CD8-positive, alpha-beta T cell (primary cell): ENCODE measurements at places on chromosomes 11 and 22.
A peak's percentile ranks its signal among the peaks of the same experiment; 100 is the strongest.

GRCh38 chr11:63686926-63687325 is 5.6 kb downstream of the RTN3 start:
- no peak for DNase-seq

DNA sequence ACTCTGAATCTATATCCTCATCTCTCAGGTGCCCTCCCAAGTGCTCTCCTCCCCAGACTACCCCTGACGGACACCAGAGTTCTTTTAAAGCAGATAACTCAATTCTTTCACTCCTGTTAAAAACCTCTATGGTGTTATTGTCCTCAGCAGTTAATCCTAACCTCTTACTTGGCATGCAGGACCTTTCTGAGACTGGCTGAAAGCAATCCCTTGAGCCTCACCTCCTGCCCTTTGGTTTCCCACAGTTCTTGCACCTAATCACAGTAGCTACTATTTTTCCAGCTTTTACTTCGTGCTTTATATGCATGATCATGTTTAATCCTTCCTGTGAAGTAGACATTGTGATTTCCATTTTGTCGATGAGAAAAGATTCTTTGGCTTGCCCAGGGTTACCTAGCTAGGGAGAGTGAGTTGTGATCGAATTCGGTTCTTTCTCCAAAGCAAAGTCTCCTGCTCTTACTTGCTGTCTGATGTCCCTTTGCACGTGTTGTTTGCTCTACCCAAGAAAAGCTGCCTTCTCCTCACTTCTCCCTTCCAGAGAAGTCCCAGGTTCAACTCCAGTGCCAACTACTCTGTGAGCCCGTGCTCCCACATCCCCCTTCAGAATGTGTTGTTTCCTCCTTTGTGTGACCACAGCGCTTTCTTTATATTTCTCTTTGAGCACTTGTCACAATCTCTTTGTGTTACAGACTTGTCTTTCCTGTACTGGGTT is 2.1 kb downstream of the UBE2L3 start:
- no peak for DNase-seq

DNA sequence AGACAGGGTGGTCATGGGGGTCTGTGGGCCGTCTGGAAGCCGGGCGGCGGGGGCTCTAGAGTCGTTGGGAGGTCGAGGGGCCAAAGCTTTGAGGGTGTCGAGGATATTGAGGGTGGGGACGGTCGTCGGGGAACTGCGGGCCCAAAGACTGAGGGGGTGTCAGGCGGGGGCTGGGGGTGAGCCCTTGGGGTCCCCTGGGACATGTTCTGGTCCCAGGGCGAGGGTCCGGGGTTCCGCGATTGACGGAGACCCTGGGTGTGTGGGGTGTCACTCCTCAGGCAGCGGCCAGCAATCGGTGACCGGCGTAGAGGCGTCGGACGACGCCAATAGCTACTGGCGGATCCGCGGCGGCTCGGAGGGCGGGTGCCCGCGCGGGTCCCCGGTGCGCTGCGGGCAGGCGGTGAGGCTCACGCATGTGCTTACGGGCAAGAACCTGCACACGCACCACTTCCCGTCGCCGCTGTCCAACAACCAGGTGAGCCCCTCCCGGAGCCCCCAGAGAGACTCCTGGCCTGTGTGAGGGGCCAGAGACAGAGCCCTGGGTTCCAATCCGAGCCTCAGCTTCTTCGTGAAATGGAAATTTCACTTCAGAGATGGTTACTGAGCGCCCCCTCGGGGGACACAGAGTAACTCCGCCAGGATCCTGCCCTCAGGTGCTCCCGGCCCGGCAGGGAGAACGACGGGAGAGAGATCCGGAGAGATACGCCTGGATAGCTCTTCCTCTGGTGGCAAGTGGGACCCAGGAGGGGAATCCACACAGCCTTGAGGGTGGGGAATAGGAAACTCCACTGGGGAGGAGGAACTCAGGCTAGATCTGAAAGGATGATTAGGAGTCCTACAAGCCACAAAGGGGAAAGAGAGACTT is 714 bp downstream of the SDF2L1 start:
- peak; percentile 57 for DNase-seq

DNA sequence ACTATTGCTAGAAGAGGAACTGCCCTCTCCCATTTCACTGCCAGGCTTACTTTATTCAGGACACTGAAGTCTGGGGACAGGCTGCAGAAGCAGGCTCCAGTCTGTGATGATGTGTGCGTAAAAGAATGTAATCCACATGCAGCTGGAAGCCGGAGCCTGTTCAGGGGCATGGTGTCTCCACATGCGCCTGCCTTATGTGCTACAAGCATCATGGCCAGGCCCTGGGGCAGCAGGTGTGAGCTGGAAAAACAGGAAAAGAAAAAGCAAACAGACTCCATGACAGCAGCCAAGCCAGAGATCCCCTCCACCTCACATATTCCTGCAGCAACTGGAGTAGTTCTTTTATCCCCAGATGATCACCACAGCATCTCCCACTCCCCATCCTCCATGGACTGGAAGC is 33.4 kb downstream of the ARFGAP2 start:
- no peak for DNase-seq

- no peak for DNase-seq
Measured at GRCh38 chr11:83865636-83866461, 579.7 kb upstream of the CCDC90B start.

GRCh38 chr22:22400099-22400498 is 108.4 kb downstream of the ZNF280B start:
- DNase-seq, result no peak

- no peak for DNase-seq
Measured at GRCh38 chr11:115663790-115664189, 159.6 kb upstream of the CADM1 start.

GRCh38 chr11:121206810-121207209 is 85.8 kb upstream of the SC5D start:
- DNase-seq, result no peak

- no peak for DNase-seq
Measured at GRCh38 chr22:27537501-27537900, 264.1 kb downstream of the MN1 start.

GRCh38 chr11:132650969-132651720 is 881.2 kb downstream of the OPCML start:
- DNase-seq, result no peak

- DNase-seq, result no peak
Measured at GRCh38 chr11:109300211-109300610, 121.8 kb upstream of the C11orf87 start.

GRCh38 chr11:81987829-81988472 is 745.7 kb downstream of the FAM181B start:
- DNase-seq, result no peak

DNA sequence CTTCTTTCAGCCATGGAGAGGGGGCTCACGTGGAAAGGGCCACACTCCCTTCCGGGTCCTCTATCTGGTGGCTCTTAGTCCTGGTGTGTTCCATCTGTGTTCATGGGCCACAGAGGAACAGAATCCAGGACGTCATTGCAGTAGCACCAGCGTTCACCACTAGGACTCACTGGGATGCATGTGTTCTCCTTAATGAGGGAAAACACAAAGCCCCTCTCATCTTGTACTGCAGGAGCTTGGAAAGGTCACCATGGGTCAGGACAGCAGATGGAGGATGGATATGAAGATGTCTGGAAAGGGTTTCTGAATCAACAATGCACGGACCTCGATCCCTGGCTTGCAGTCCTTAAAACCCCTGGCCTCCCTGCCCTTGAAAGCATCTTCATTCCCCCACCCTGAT is 113.8 kb upstream of the THY1 start:
- no peak for DNase-seq

- no peak for DNase-seq
Measured at GRCh38 chr11:15710580-15711275, 596.0 kb downstream of the INSC start.

DNA sequence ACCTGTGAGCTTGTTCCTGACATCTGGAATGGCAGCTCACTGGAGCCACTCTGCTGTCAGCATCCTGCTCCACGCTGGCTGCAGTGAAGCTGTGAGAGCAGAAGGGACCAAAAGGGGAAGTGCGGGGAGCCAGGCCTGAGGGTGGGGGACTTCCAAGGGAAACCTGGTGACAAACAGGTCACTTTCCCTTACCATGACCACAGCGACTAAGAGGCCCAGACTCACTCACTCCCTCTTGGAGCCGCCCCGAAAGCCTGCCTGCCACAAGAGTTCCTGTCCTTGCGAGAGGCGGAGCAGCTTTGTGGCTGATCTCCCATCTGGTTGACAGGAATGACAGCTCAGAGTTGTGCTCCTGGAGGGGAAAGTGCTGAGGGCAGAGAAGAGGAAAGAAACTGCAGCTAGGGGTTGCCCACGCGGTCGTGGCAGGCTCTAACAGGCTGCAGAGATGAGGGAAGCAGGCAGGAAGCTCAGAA is 183.8 kb upstream of the NTM start:
- no peak for DNase-seq

DNA sequence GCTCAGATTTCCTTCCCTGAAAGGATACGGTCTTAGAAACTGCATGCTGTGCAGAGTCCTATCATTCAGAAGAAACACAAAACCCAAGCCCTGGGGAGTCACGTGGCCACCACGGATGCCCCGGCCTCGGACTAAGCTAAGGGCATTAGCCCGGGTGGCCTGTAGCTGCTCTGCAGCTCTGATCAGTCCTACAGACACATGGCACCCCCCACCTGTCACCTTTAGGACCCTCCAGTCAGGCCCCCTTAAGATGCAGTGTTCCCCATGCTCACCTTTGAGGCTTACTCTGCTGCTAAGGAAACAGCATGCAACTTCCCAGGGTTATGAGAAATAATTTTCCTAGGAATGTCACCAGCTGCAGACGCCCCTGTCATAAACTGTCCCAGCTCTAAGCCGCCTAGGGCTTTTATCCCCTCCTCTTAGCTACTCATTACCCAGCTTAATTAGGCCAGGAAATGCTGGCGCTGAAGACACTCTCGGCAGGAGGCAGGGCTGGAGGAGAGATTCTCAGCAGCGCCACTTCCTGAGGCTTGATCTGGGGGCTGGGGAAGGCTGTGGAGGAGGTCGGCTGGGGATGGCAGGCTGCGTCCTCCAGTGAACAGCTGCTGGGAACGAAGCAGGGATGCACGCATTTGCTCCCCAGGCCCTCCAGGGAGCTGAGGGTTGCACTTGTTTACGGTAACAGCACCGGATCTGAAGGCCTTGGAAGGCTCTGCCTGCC is 47.2 kb upstream of the ADA2 start:
- DNase-seq, result no peak

- DNase-seq, result no peak
Measured at GRCh38 chr22:44734278-44734677, 18.1 kb upstream of the ARHGAP8 start.

GRCh38 chr11:124153821-124154220 is 29.3 kb upstream of the OR10D3 start:
- no peak for DNase-seq

GRCh38 chr11:46246521-46246920 is 30.9 kb upstream of the CREB3L1 start:
- DNase-seq, result no peak

GRCh38 chr11:119980431-119980830 is 157.5 kb downstream of the TRIM29 start:
- DNase-seq, result no peak

DNA sequence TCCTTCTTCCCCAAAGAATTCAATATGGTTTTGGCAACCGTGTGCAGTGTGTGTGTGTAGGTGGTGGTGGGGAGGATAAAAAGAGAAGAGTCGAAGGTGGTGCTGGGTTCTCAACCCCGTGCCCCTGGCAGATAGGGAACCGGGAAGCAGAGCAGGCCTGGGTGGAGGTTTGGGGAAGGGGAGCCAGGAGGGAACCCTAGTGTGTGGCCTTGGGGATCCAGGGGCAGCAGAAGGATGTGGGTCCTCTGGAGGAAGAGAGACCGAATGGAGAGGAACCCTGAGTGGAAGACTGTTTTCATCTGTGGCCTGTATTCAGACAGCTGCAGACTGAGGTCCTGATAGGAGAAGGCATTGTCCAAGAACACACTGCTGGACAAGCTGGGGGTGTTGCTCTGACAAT is 73.3 kb upstream of the B3GAT1 start:
- no peak for DNase-seq

GRCh38 chr11:93548679-93549319 is 5.6 kb upstream of the SMCO4 start:
- DNase-seq, result no peak

- DNase-seq, result no peak
Measured at GRCh38 chr11:8287703-8288102, 24.0 kb upstream of the LMO1 start.

DNA sequence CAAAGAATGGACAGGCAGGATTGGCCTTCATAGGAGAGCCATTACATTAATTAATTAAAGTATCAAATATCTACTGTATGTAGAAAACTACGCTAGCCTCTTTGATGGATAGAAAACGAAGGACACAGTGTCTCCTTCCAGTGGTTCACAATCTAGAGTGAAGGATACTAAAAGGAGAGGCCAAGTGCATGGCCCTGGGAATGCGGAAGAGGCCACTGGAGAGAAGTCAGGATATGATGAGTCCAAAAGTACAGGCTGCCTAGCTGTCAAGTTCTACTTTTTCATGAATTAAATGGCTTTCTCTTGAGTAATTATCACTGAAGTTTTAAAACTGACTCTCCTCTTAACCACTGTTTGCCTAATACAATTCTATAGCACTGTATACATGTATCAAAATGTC is 41.9 kb downstream of the ATG16L2 start:
- DNase-seq, result no peak

DNA sequence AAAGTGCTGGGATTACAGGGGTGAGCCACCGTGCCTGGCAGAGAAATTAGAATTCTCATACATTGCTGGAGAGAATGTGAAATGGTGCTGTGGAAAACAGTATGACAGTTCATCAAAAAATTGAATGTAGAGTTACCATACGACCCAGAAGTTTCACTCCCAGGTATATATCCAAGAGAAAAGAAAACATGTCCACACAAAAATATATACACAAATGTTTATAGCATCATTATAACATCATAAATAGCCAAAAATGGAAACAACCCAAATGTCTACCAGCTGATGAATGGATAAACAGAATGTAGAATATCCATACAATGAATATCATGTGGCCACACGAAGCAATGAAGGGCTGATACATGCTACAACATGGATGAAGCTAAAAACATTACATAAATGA is 34.6 kb downstream of the MED15 start:
- no peak for DNase-seq

DNA sequence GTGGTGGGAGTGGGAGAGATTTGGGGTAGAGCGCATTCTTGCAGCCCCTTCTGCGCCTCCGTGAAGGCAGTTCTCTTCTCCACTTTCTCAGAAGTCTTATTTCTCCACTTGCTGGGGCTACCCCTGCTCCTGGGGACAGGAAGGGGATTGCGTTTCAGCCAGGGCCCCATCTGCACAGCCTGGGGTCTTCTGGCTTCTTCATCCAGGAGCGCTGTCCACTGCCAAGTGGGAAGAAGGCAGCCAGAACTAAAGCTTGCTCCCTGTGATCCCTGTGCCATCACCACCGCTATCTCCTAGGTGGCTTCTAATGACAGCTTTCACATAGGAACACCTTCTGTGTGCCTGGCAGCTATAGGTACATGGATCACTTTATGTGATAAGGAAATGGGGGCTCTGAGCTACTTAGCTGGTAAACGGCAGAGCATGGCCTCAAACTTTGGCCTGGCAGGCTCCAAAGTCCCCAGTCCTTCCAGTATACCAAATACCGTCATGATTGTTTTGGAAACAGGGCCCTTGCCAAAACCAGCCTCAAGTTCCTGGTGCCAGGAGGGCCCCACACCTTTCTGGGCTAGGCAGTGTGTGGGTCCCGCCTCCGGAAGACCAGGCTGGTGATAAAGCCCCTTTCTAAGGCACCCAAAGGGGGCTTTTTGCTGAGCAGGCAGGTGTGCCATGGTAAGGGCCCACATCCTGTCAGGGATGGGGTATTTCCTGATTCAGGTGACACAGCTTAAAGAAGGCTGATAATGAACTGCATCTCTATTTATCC is 60.4 kb upstream of the PAX6 start:
- DNase-seq, result no peak
